Fibroblast of lung (primary cell): ENCODE measurements at places on chromosomes 13 and 19. TPM values are rescaled to one million over a fixed set of nuclear protein-coding genes. Genes with fewer than 3 reads are reported as not detected.

Gene ZNF761
- 9.2 and 10.7 TPM in 2 replicates for total RNA-seq

Gene ZNF546
- 10.5 and 15.7 TPM in 2 replicates for total RNA-seq

Gene PDS5B
- total RNA-seq: 23.6 and 25.6 TPM in 2 replicates

Gene ZNF628
- total RNA-seq: 0.77 and 1.3 TPM in 2 replicates

Gene SERP2
- 9.2 and 15.5 TPM in 2 replicates for total RNA-seq

Gene IGFL1
- not detected in 2 replicates for total RNA-seq

Gene GIPC3
- under 0.01 TPM in 2 replicates for total RNA-seq

Gene PGLYRP1
- total RNA-seq: not detected in 2 replicates

Gene ADGRE2
- total RNA-seq: under 0.01 TPM in 2 replicates

Gene GDF15
- 140 and 210 TPM in 2 replicates for total RNA-seq

Gene BCKDHA
- 30.0 and 30.7 TPM in 2 replicates for total RNA-seq

Gene GRIN2D
- under 0.01 TPM in 2 replicates for total RNA-seq

Gene FFAR1
- not detected in 2 replicates for total RNA-seq

Gene SUPT5H
- 46.0 and 50.2 TPM in 2 replicates for total RNA-seq

Gene ZNF541
- 0.17 TPM in 1 of 2 replicates, not detected in the other for total RNA-seq

Gene PPM1N
- 1.8 and 2.8 TPM in 2 replicates for total RNA-seq

Gene PSG5
- 2.1 and 14.2 TPM in 2 replicates for total RNA-seq

Gene FUT3
- total RNA-seq: not detected in 2 replicates

Gene ECSIT
- 33.5 and 49.1 TPM in 2 replicates for total RNA-seq

Gene SIAH3
- not detected in 2 replicates for total RNA-seq

Gene DDX49
- total RNA-seq: 55.7 and 56.3 TPM in 2 replicates

Gene BRCA2
- 2.1 and 4.5 TPM in 2 replicates for total RNA-seq

Gene CPAMD8
- total RNA-seq: 0.51 and 1.7 TPM in 2 replicates

Gene VPS36
- total RNA-seq: 22.6 and 28.2 TPM in 2 replicates

Gene TEX26
- 0.26 and 0.66 TPM in 2 replicates for total RNA-seq
